Activated naive CD8-positive, alpha-beta T cell treated with anti-CD3 and anti-CD28 coated beads, Interleukin-2, amount 10 ng/mL, durations not matched to agents 7 days and 5 days (primary cell): ENCODE measurements at places on chromosomes 1 and 21. TPM values are rescaled to one million over a fixed set of nuclear protein-coding genes. Genes with fewer than 3 reads are reported as not detected.

- H3K4me1 ChIP-seq: no peaks in the 10 kb centered on the region
- no peak overlapping the region for H3K27ac ChIP-seq
- H3K27me3 ChIP-seq: no peaks in the 10 kb centered on the region
- no peak for DNase-seq
- no peaks in the 10 kb centered on the region for H3K36me3 ChIP-seq
- no peak overlapping the region for H3K4me3 ChIP-seq
Measured at GRCh38 chr1:163897412-163898155, 575.8 kb downstream of the NUF2 start.

DNA sequence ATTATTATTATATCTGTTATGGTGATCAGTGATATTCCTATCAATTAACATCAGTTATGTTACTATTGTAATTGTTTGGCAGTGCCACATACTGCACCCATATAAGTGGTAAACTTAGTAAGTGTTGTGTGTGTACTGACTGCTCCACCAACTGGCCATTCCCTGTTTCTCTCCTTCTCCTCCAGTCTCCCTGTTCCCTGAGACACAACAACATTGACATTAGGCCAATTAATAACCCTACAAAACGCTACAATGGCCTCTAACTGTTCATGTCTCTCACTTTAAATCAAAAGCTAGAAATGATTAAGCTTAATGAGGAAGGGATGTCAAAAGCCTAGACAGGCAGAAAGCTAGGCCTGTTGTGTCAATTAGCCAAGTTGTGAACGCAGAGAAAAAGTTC is 6.6 kb upstream of the THRAP3 start:
- no peak for DNase-seq
- peaks cover 5% of the 10 kb centered on the region for H3K4me1 ChIP-seq
- H3K27ac ChIP-seq: no peak overlapping the region
- no peaks in the 10 kb centered on the region for H3K36me3 ChIP-seq

GRCh38 chr1:68725001-68725752 is 228.3 kb upstream of the DEPDC1 start:
- no peaks in the 10 kb centered on the region for H3K4me1 ChIP-seq
- H3K27ac ChIP-seq: no peak overlapping the region
- no peaks in the 10 kb centered on the region for H3K36me3 ChIP-seq
- DNase-seq: no peak
- no peak overlapping the region for H3K4me3 ChIP-seq
- H3K27me3 ChIP-seq: no peaks in the 10 kb centered on the region

The FTCD gene
- total RNA-seq: 0.65 TPM

- H3K27me3 ChIP-seq: peaks cover 52% of the 10 kb centered on the region
- no peak overlapping the region for H3K27ac ChIP-seq
- no peak overlapping the region for H3K4me3 ChIP-seq
Measured at GRCh38 chr1:8027748-8028570, 1.9 kb upstream of the ERRFI1 start.
